ENCODE measurements at places on chromosomes 1 and 21.

GRCh38 chr1:191609305-191609704 is 549.0 kb upstream of the RGS18 start:
- no peaks in the 10 kb centered on the region for H3K4me1 ChIP-seq
- DNase-seq, result no peak
- H3K27me3 ChIP-seq, result no peaks in the 10 kb centered on the region
- H3K36me3 ChIP-seq, result no peaks in the 10 kb centered on the region
- H3K27ac ChIP-seq, result no peak overlapping the region

DNA sequence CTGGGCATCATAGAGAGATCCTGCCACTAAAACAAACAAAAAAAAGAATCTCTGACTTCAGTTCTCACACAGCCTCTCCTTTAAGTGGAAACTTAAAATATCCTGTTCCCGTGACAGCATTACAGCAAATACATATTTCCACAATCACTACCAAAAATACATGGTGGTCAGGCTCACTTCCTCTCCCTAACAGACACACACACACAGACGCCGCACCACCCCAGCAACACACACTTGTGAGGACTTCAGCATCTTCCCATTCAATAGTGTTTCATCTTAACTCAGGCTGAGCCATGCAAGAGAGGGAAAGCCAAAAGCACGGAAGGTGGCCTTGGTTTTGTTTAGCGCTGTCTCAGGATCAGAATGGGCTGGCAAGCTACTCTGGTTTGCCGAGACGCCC is 21.9 kb downstream of the KIAA1614 start:
- no peaks in the 10 kb centered on the region for H3K36me3 ChIP-seq
- H3K4me1 ChIP-seq, result no peaks in the 10 kb centered on the region
- H3K27ac ChIP-seq, result no peak overlapping the region
- no peak for DNase-seq
- no peaks in the 10 kb centered on the region for H3K27me3 ChIP-seq

- H3K36me3 ChIP-seq, result no peaks in the 10 kb centered on the region
- no peak for DNase-seq
- H3K27me3 ChIP-seq, result no peaks in the 10 kb centered on the region
These were observed 51.5 kb upstream of the TNFSF4 start for GRCh38 chr1:173258479-173259264.

- no peaks in the 10 kb centered on the region for H3K4me1 ChIP-seq
- H3K36me3 ChIP-seq, result peaks cover 92% of the 10 kb centered on the region
- no peak for DNase-seq
- H3K27me3 ChIP-seq, result no peaks in the 10 kb centered on the region
- no peak overlapping the region for H3K4me3 ChIP-seq
- no peak overlapping the region for H3K27ac ChIP-seq
These were observed 13.2 kb downstream of the ST7L start for GRCh38 chr1:112605633-112606327.

GRCh38 chr21:45258466-45258865 is 29.2 kb downstream of the POFUT2 start:
- DNase-seq, result no peak
- H3K4me1 ChIP-seq, result peaks cover 3% of the 10 kb centered on the region
- H3K27me3 ChIP-seq, result peaks cover 18% of the 10 kb centered on the region
- H3K4me3 ChIP-seq, result no peak overlapping the region
- H3K27ac ChIP-seq, result no peak overlapping the region

GRCh38 chr1:44783697-44784093 is 4.3 kb downstream of the BEST4 start:
- peak overlapping the region; percentile 45 for H3K4me3 ChIP-seq
- DNase-seq, result no peak
- H3K27ac ChIP-seq, result no peak overlapping the region
- peaks cover 28% of the 10 kb centered on the region for H3K36me3 ChIP-seq
- peaks cover 31% of the 10 kb centered on the region for H3K4me1 ChIP-seq
